GM12891 (cell line): ENCODE measurements at places on chromosomes 5 and 9.
A peak's percentile ranks its signal among the peaks of the same experiment; 100 is the strongest.

DNA sequence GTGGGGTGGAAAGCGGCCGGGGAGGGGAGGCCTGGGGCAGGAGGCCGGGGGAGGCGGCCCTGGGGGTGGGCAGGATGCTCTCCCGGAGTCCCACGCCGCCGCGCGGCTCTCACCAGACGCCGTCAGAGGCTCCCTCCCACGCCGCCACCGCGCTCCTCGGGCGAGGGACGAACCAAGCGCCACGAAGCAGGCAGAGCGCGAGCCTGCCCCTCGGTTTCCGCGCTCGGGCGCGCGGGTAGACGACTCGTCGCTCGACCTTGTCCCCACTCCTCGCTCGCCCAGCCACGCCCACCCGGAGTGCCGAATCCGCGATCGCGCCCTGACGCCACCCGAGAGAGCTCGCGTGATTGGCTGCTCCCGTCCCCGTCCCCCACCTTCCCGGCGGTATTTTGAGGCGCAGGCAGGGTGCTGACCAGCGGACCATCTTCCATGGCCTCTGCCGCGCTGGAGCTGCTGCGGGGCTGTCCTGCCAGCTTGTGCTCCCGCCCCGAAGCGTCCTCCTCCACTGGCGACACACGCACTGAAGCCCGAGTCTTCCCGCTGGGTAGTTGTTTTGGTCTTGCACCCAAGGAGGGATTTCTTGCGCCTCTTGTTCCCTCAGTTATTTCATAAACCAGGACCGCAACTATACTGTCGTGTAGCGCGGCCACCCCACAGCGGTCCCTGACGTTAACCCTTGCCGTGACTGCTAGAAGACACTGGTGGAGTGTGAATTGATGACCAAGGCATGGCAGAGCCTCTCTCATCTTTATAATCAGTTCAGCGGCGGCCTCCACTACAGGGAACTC is at the start of gene GNE:
Gene GNE (minus strand): TSS at position 241 of the 788 bp plus-strand sequence. CDS start 9,093 bp downstream, outside the sequence.
- DNase-seq: peak; percentile 82

DNA sequence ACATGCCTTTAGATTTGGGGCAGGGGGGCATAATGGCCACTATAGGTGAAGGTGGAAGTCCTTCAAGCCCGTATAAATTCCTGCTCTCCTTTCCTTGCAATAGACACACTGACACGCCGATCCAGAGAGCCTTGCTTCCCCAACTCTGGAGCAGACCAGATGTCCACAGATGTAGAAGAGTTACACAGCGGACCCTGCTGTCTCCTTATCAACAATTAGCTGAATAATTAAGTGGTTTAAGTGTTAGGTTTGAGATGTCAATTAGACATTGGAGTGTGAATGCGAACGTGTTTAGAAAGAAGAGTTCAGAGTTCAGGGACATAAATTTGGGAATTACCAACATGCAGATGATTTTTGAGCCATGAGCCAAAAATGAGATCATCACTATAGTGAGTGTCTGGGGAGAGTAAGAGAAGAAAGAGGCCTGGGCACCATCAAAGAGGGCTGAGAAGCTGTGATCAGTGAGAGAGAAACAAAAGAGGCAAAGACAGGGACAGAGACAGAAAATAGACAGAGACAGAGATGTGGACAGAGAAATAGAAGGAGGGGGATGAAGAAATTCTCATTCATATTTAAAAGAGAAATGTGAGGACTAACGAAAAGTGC is 734.4 kb upstream of the ADAMTS16 start:
- no peak for DNase-seq

DNA sequence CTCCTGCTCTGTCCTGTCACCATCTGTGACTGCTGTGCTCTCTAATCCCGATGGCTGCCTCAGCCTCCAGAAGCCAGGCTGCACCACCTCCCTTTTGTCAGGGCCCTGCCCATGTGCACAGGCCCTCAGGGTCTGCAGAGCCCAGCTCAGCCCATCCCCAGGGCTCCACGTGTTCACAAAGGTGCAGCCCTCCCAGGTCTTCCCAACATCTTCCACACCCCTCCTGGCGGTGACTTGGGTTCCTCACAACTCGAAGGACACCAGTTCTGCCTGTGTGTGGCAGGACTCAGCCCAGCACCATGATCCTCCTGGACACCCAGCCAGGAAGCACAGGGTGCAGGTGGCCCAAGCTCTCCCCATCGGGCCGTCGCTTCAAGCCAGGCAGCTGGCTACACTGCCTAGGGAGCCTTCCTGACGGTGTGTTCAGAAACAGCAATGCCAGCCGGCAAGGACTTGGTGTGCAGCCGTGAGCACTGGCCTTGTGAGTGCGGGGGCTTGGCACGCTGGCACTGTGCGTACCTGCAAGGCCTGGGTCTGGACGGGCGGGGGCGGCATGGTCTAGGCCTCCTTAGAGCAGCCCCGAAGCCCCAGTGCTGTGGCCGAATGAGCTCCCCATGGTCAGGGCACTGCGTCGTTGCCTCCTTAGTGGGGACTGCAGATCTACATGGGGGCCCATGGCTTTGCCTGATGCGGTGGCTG is 96.1 kb downstream of the MRPL36 start:
- DNase-seq: no peak

DNA sequence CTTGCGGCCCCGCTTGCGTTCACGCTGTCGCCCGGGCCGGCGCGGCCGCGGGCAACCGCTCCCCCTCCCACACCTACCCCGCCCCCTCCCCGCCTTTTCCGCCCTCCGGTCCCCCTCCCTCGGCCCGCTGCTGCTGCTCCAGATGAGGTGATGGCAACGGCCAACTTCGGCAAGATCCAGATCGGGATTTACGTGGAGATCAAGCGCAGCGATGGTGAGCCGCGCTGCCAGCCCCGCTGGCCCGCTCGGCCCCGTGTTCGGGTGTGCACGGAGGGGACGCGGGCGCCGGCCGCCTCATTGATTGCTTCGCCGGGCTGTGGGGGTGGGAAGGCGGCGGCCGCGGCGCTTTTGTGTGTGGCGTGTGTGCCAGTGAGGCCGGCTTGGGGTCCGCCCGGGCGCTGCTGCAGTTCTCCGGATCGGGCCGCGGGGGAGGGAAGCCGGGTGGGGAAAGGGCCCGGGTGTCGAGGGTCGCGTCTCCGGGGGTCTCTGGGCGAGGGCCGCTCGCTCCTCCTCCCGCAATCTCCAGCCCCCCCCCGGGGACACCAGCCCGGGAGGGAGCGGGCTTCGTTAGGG is 403 bp downstream of the KIF2A start:
- peak; percentile 16 for DNase-seq

DNA sequence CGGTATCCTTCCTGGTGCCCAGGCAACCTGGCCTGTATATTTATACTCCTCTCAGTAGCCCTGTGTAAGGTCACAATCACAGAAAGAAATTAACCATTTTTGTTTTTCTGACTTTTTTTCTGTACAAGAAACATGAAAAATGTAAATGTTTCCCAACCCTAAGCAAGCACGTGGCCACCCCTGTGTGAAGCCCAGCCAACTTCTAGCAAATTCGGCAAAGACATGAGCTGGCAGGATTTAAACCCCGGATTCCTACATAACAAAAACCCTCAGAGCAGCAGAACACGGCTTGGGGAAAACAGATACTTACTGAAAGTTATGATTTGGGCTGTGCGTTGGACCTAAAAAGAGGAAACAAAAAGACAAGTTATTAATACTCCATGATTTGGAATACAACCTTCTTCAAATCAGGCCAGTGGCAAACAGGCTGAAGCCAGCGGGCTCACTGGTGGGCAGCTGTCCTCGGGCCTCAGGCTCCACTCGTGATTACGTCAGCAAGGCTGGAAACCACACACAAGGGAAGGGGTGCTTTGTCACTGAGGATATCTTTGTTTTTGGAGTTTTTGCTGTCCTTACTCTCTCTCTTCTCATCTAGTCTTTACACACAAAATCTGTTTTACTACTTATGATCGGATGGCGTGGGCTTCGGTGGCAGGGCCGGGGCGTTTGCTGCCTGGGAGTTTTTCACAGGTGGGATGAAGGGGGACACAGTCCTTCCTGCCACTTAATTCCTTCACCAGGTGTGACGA is 194.1 kb downstream of the ROR2 start:
- DNase-seq: no peak

GRCh38 chr5:65919773-65920172 is 6.6 kb upstream of the ERBIN start:
- no peak for DNase-seq

GRCh38 chr9:134027561-134027960 is 2.3 kb downstream of the BRD3OS start:
- no peak for DNase-seq

- DNase-seq: peak; percentile 65
These were observed 2.2 kb downstream of the ST6GALNAC6 start for GRCh38 chr9:127897193-127897692.

DNA sequence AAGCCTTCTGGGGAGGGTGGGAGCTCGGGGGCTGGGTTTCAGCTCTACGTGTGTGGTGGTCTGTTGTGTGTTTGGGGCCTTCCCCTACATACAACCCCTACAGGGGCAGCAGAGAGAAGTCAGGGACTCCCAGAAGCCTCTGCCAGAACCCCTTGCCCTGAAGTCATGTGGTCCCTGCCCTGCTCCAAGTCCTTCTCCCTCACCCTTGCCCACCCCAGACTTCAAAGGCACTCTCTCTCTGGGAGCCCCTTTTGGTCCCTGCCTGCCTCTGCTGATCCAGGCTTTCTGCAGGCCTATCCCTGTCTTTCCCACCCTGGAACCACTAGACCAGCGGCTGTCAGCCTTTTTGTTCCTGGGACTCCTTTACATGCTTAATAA is 61.1 kb upstream of the PSD2 start:
- DNase-seq: no peak

DNA sequence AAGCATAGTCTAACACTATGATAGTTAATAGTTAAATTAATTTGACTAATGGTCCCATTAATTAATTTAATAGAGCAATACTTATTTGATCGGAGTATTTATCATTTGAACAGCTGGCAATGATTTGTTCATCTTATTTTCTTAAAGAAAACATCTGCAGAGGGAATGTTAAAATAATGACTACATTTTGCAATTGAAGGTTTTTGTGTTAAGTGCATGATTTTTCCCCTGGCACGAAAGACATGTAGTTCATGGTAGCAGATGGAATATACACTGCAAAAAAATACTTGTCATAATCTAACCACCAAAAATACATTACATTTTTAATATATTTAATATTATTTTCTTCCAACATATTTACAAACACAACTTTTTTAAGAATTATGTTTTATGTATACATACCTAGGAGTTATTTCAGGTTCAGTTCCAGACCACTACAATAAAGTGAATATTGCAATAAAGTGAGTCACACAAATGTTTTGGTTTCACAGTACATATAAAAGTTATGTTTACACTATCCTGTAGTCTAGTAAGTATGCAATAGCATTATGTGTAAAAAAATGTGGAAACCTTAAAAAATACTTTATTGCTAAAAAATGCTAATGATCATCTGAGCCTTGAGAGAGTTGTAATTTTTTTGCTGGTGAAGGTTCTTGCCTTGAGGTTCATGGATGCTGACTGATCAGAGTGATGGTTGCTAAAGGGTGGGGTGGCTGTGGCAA is 292.6 kb upstream of the DAB2 start:
- no peak for DNase-seq
